Endothelial cell of umbilical vein (primary cell): ENCODE measurements at places on chromosomes 16 and 17. TPM values are rescaled to one million over a fixed set of nuclear protein-coding genes. Genes with fewer than 3 reads are reported as not detected.

The PRKCA gene
- total RNA-seq: 27.3 and 34.2 TPM in 2 replicates

The C16orf95 gene
- total RNA-seq: 4.8 and 6.6 TPM in 2 replicates

The SULT1A1 gene
- 0.62 and 0.77 TPM in 2 replicates for total RNA-seq

DNA sequence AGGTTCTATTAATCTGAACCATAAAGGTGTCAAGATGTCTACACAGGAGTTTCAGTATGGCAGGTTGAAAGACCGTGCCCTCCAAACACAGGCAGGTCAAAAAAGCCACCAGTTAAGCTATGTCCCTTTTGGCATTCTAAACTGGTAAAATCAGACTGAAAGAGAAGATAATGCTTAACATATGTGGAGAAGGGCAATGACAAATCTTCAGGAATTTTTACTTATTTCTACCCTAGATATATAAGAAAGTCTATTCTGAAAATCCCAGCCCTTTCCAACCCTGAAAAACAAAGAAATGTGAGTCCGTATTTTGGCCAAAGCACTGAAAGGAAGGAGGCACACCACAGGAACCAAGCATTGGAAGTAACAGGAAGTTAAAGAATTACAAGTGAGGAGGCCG is 16.5 kb downstream of the AP1G1 start:
- H3K27ac ChIP-seq: no peak overlapping the region
- H3K4me1 ChIP-seq: no peaks in the 10 kb centered on the region
- no peak overlapping the region for H3K4me3 ChIP-seq
- DNase-seq: no peak

GRCh38 chr17:44079877-44080821 is 9.6 kb downstream of the G6PC3 start:
- H3K27me3 ChIP-seq: no peaks in the 10 kb centered on the region
- peaks cover 4% of the 10 kb centered on the region for H3K36me3 ChIP-seq
- no peaks in the 10 kb centered on the region for H3K4me1 ChIP-seq
- no peak for DNase-seq

GRCh38 chr17:75194879-75195278 is 10.6 kb upstream of the NUP85 start:
- H3K27ac ChIP-seq: no peak overlapping the region
- DNase-seq: no peak
- H3K4me1 ChIP-seq: no peaks in the 10 kb centered on the region
- H3K27me3 ChIP-seq: no peaks in the 10 kb centered on the region

- no peaks in the 10 kb centered on the region for H3K27me3 ChIP-seq
- peaks cover 5% of the 10 kb centered on the region for H3K36me3 ChIP-seq
- no peaks in the 10 kb centered on the region for H3K4me1 ChIP-seq
Observed at GRCh38 chr16:12685806-12686205, 117.9 kb downstream of the CPPED1 start.

DNA sequence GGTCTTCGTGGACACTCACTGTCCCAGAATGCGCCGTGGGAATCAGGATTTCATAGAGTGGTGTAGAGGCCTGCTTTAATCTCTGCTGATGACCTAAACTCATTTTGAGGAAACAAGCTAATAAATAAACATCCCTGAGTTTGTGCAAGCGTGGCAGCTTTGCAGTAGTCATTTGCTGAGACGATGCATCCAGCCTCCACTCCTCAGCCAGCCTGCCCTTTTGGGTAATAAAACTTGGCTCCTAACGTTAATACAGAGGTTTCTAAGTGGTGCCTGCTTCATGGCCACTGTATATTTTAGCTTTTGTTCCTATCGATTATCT is 1.3 kb downstream of the DGKE start:
- DNase-seq: no peak
- no peaks in the 10 kb centered on the region for H3K36me3 ChIP-seq
- peaks cover 51% of the 10 kb centered on the region for H3K4me1 ChIP-seq
- no peak overlapping the region for H3K27ac ChIP-seq
- H3K4me3 ChIP-seq: peak overlapping the region; percentile 76

GRCh38 chr17:12256380-12256995 is 235.8 kb downstream of the MAP2K4 start:
- no peaks in the 10 kb centered on the region for H3K36me3 ChIP-seq
- peak; percentile 39 for DNase-seq
- no peaks in the 10 kb centered on the region for H3K4me1 ChIP-seq

GRCh38 chr16:80346111-80346632 is 194.6 kb upstream of the DYNLRB2 start:
- H3K27ac ChIP-seq: no peak overlapping the region
- no peaks in the 10 kb centered on the region for H3K4me1 ChIP-seq
- DNase-seq: no peak
- H3K36me3 ChIP-seq: no peaks in the 10 kb centered on the region
- H3K27me3 ChIP-seq: no peaks in the 10 kb centered on the region
- H3K4me3 ChIP-seq: no peak overlapping the region

DNA sequence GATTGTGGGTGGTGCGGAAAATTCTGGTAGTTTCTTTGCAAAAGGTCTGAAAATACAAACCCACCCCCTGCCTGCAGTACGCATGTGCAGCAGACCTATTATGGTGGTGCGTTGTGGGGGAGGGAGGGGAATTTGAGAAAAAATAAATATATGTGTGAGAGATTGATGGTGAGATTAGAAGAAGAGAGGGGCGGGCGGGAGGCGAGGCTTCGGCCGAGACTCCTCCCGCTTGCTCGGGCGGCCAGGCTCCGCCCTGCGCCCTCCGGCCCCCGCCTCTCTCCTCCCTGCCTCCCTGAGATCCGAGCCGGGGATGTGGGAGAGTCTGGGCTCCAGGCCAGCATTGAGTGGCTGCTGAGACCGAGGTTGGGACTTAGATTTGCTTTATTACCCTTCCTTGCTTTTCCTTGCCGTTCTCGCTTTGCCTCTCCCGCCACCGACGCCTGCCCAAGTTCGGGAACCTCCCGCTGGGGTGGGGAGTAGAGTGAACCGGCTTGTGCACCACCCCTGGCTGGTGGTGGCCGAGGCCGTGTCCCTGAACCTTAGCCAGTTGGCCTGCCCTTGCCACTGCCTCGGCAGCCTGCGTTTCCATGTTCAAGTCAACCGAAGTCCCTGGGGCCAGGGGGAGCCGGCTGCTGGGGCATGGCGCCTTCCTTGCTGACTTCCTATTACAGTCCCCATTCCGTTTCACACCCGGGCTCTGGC is 956 bp upstream of the CHD3 start:
- peak overlapping the region; percentile 94 for H3K27ac ChIP-seq
- peaks cover 10% of the 10 kb centered on the region for H3K36me3 ChIP-seq
- H3K27me3 ChIP-seq: no peaks in the 10 kb centered on the region
- H3K4me3 ChIP-seq: peak overlapping the region; percentile 50
- peak; percentile 100 for DNase-seq
- H3K4me1 ChIP-seq: peaks cover 42% of the 10 kb centered on the region

- no peaks in the 10 kb centered on the region for H3K36me3 ChIP-seq
- no peak overlapping the region for H3K4me3 ChIP-seq
- no peaks in the 10 kb centered on the region for H3K27me3 ChIP-seq
- H3K27ac ChIP-seq: no peak overlapping the region
Observed at GRCh38 chr17:62656446-62656845, 29.0 kb downstream of the MRC2 start.

- no peaks in the 10 kb centered on the region for H3K36me3 ChIP-seq
- H3K27ac ChIP-seq: no peak overlapping the region
- no peaks in the 10 kb centered on the region for H3K27me3 ChIP-seq
- peaks cover 30% of the 10 kb centered on the region for H3K4me1 ChIP-seq
- H3K4me3 ChIP-seq: no peak overlapping the region
Observed at GRCh38 chr17:37294888-37295287, 80.9 kb upstream of the C17orf78 start.
